Activated CD4-positive, alpha-beta memory T cell treated with anti-CD3 and anti-CD28 coated beads, Interleukin-2, amount 10 ng/mL, durations not matched to agents 7 days and 5 days (primary cell): ENCODE measurements at places on chromosomes 1 and 21.

GRCh38 chr21:45590246-45590725 is 48.0 kb upstream of the SLC19A1 start:
- peak; percentile 80 for DNase-seq

DNA sequence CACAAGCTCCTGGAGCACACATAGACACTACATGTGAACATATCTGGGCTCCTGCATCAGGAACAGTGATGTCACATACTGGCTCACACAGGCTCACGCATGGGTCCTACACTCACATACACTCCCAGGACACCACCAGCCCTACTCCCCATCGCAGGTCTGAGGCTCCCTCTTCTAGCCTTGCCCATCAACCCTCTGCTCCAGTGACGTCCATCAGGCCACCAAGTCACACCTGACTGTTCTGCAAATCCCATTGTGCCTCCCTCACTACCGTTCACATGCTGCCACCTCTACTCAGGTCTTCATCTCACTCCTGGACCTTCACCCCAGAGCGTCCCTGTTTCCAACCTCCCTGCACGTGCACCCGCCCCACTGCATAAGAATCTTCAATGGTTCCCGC is 18.1 kb downstream of the TFAP2E start:
- no peak for DNase-seq

GRCh38 chr1:94986783-94987182 is 59.9 kb upstream of the CNN3 start:
- DNase-seq = no peak

DNA sequence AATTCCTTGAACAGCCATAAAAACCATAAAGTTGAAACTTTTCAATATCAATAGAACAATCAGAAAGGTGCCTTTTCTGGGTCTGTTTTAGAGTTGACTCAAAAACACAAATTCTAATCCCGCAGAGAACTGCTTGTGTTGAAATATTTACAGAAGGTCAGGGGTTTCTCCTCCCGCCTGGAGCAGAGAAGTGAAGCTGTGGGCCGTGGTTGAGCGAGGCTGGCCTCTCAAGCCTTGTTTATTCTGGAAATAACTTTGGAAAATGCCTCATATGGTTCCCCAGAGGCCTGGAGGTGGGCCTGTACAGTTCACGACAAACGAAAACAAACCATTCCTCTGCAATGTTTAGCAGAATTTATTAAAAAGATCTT is 90.8 kb upstream of the ERRFI1 start:
- DNase-seq = no peak

GRCh38 chr1:53896635-53897229 is 2.7 kb downstream of the DIO1 start:
- no peak for DNase-seq

- no peak for DNase-seq
Measured at GRCh38 chr1:33957854-33958253, 94.0 kb downstream of the HMGB4 start.

GRCh38 chr1:207172321-207172720 is 68.3 kb downstream of the C4BPA start:
- no peak for DNase-seq

GRCh38 chr1:232291681-232292080 is 338.3 kb downstream of the SIPA1L2 start:
- no peak for DNase-seq

GRCh38 chr21:27371115-27371974 is 404.5 kb upstream of the ADAMTS5 start:
- no peak for DNase-seq

GRCh38 chr1:40627987-40628902 is 37.2 kb downstream of the RIMS3 start:
- DNase-seq = peak; percentile 28

DNA sequence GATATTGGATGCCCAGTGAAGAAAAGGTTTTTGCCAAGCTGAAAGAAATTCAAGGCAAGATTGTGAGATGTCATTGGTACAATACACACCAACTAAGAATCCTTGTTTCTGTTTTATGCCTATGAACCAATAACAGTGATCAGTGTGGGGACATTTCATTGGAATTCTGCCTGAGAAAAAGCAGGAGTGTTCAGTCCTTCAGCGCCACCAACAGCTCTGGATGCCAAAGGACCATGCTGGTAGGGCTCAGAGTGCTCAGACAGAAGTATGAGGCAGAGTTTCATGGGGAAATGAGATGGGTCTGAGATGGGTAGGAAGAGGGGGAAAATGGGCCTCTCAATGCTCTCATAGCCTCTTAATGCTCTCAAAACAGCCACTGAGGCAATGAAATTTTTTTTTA is 56.5 kb downstream of the GABPA start:
- DNase-seq = no peak

GRCh38 chr1:46817814-46818213 is 19.0 kb downstream of the CYP4B1 start:
- DNase-seq = no peak

DNA sequence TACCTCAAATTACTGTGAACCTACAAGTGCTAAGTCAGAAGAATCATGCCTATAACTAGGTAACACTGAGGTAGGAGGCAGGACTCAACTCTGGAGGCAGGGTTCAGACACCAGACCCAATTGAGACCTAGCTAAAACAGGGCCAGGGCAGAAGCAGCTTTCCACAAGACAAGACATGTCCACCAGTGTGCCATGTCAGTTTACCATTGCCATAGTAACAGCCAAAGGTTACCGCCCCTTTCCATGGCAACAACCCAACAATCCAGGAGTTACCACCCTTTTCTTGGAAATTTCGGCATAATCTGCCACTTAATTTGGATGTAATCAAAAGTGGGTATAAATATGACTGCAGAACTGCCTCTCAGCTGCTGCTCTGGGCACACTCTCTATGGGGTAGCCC is 432.3 kb downstream of the DPYD start:
- no peak for DNase-seq

DNA sequence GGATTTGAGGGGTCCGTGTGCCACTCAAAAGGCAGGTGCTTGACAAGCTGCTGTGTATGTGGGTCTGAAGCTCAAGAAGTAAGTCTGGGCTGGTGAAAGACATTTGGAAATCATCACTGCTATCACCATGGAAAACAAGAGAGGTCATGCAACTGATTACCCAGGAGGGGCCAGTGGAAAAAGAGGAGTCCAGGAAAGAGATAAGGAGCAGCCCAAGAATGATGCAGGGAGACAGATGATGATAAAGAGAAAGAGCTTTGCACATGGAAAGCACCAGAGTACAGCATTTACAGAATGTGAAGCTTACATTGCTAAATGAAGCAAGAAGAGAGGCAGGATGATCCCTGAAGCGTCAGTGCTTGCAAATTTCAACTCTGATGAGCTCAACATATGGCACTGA is 203.2 kb downstream of the SETD4 start:
- DNase-seq = no peak

- no peak for DNase-seq
Measured at GRCh38 chr1:181081395-181081794, 7.1 kb upstream of the IER5 start.

GRCh38 chr1:167328816-167329483 is 108.3 kb downstream of the POU2F1 start:
- no peak for DNase-seq

- no peak for DNase-seq
Measured at GRCh38 chr1:16237343-16237830, 404 bp upstream of the CPLANE2 start.

DNA sequence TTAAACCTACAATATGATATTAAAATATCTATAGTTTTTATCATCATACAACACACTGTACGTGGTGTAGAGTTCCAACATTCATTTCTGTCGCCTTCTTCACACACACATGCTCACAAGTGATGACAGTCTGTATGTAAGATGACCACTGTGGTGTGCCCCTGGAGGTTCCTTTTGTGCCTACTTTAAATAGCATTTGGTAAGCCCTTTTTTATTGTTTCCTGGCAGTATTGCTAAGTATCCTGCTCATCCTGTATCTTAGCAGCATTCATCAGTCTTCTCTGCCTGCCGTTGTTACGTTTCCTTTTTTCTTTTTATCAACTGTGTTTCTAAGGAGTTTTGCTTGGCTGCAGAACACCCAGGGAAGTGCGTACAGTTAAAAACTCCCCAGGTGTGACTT is 231.4 kb downstream of the CHRM3 start:
- DNase-seq = no peak

- DNase-seq = no peak
Measured at GRCh38 chr1:4433075-4433474, 221.3 kb upstream of the AJAP1 start.

DNA sequence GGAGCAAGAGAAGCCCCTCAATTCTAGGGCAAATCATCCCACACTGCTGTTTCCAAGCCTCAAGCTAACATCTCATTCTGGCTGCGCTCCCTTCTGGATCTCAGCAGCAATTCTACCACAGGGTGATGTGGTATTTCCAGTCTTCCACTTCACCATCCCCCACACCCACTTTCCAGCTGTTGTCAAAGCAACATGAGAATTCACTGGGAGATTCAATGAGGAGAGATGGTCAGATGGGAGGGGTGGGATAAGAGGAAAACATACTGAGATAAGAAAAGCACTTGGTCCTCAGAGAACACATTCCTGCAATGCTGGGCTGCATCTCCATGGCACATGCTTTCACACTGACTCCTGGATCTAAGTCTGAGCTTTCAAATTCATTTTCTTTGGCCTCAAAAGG is 47.3 kb upstream of the LRRC52 start:
- DNase-seq = no peak

- peak; percentile 60 for DNase-seq
Measured at GRCh38 chr1:151984313-151984956, 9.2 kb downstream of the S100A10 start.

- no peak for DNase-seq
Measured at GRCh38 chr1:233513431-233513830, 100.5 kb upstream of the KCNK1 start.

- no peak for DNase-seq
Measured at GRCh38 chr21:35818597-35818996, 241.7 kb downstream of the SETD4 start.

DNA sequence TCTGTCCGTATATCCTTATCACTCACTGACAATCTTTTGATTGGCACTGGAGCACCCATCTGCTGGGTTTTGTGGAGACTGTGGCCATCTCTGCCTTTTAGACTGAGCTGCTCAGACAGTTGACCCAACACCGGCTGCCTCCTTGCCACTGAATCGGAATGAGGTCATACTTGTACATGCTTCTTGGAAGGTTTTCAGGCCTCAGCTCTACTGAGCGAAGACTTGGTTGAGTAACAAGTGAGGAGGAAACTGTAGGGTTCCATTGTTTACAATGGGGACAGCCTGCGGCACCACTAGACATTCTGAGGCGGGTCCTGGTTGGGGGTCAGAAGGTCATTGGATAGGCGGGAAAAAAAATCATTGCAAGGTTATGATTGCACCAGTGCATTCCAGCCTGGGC is 320.3 kb downstream of the KIF26B start:
- no peak for DNase-seq

GRCh38 chr1:204872262-204872881 is 1.7 kb downstream of the NFASC start:
- no peak for DNase-seq

GRCh38 chr1:99737016-99737415 is 29.4 kb downstream of the FRRS1 start:
- no peak for DNase-seq

- no peak for DNase-seq
Measured at GRCh38 chr1:152886758-152887409, 8.8 kb downstream of the SMCP start.

- no peak for DNase-seq
Measured at GRCh38 chr1:1074631-1075147, 583 bp upstream of the RNF223 start.

- DNase-seq = no peak
Measured at GRCh38 chr1:110763149-110763548, 88.4 kb upstream of the KCNA3 start.

- DNase-seq = no peak
Measured at GRCh38 chr1:30472526-30472925, 250.9 kb downstream of the MATN1 start.

GRCh38 chr1:147496571-147497210 is 44.6 kb upstream of the BCL9 start:
- DNase-seq = no peak

DNA sequence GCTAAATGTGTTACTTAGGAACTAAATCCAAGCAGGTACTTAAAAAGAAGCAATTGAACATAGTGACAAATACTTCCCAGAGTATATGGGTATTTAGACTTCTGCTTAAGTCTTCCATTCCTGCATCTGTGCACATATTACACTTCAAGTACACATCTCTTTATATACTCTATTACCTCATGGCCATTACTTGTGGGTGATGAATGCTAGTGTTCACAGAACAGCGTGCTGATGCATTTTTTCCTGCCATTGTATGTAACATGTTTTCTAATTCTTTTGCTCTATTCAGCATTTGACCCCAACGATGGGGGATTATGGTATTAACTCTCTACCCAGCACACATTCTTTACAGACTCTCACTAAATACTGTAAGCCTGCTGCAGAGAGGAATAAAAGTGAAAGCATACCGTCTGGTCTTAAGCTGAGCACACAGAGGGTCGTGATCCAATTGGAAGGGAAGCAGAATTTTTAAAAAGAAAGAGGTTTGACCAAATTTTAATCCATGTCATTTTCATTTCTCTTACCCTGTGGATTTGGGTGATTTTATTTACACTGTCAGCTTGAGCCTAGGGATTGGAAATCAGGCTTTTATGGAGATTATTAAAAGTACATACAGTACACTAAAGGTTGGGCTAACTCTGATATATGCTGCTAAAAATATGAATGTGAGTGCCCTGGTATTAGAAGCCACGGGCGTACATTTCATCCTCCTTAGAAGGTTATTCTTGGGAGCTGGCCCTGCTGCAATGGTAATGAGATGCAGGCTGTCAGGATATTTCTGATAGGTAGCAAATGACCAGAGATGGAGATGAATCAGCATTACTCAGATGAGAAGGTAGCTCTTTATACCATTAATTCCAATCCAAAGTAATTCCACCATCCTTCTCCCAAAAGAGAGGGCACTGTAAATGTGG is 95.5 kb upstream of the PROX1 start:
- DNase-seq = no peak

GRCh38 chr1:38474738-38475623 is 384.6 kb downstream of the RRAGC start:
- no peak for DNase-seq

- no peak for DNase-seq
Measured at GRCh38 chr1:28540651-28541050, 12.2 kb upstream of the TRNAU1AP start.

DNA sequence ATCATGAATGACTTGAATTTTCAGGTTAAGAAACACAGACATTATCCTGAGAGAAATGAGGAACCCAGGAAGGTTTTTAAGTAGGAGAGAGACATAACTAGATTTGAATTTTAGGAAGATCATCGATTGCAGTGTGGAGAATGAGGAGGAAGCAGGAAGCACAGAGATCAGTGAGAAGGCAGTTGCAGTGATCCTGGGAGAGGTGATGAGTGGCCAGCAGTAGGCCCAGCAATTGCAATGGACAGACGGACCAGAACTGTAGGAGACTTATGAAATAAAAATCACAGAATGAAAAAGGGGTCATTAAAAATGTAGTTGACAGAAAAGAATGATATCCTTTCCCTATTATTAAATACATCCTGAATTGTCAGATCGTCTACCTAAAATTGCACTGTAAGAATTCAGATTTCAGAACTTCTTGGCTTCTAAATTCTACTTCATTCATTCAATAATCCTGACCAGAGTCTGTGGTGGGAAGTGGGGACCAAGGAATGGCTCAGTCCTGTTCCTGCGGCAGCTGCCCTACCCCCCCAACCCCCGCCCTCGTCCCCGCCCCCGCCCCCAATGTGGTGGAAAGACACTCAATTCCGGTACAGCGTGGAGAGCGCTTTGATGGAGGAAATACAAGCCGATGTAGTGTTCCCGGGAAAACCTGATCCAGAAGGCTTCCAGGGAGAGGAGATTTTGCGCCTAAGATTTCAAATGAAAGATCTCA is 35.1 kb downstream of the SLC2A1 start:
- no peak for DNase-seq
